Brain pericyte (primary cell): ENCODE measurements at places on chromosomes 7 and 10.

GRCh38 chr10:42977032-42977416 lies 99.8 kb upstream of the RET start:
- DNase-seq = no peak

DNA sequence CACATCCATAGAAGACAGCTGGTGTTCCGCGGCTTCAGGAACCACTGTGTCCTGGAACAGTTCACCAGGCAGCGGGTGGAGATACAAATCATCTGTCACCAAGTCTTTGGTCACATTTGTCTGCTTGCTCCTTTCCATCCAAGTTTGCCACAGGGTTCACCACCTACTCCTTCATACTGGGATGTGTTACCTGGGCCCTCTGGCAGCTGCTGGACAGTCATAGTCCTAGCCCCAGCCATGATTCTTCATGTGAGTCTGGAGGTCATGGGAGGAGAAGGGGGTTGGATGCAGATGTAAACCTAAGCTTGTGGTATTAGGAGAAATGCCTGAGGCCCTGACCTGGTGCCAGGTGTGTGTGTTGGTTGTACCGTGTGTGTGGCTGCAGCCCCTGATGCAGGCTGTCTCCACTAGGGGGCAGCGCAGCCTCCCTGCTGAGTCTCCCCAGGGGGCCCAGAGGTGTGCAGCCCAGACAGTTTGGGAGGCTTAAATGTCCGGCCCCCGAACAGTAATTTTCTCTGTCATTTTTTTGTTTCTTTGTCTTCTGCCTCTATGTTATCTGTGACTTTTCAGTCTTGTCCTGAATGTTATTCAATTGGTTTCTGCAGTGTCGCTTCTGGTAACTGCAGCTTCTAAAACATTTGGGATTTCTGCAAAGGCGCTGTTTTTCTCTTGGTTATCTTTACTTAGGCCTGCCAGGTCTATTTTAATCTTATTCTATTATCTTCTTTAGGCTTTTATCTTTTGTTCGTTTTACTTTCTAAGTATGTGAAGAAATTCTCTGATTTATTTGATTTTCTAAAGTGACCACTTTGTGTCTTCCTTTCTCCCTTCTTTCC lies 14.8 kb downstream of the NPS start:
- no peak for DNase-seq

- no peak for DNase-seq
Measured at GRCh38 chr10:126278851-126279250, 109.4 kb downstream of the ADAM12 start.

- DNase-seq = no peak
Measured at GRCh38 chr7:38751416-38751815, 120.2 kb upstream of the AMPH start.

- no peak for DNase-seq
Measured at GRCh38 chr10:102246261-102246660, 929 bp downstream of the GBF1 start.

GRCh38 chr10:786633-787474 lies 97.4 kb upstream of the DIP2C start:
- DNase-seq = no peak

DNA sequence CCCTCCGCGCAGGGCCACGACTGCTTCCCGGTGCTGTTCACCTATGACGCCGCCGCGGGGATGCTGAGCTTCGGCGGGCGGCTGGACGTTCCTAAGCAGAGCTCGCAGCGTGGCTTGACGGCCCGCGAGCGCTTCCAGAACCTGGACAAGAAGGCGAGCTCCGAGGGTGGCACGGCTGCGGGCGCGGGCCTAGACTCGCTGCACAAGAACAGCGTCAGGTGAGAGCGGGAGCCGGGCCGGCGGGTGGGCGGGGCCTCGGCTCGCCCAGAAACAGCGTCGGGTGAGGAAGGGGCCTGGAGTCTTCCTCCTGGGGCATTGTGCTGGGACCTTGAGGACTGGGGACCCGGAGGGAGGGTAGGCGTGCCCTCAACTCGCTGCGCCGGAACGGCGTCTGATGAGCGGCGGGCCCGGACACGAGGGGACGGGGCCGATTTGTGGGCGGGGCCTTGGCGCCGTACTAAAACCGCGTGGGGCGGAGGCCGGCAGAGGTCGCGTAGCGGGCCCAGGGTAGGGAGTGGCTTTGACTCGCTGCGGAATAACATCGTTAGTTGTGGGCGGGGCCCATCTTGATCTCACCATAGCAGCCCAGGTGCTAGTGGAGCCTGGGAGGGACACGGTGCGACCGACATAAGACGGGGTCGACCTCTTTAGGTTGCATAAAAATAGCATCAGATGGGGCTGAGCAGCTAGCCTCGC lies 15.6 kb downstream of the PDAP1 start:
- DNase-seq = no peak

- no peak for DNase-seq
Measured at GRCh38 chr7:103821092-103821491, 168.4 kb downstream of the RELN start.

- DNase-seq = no peak
Measured at GRCh38 chr7:134701272-134701671, 54.6 kb downstream of the BPGM start.

- DNase-seq = no peak
Measured at GRCh38 chr7:134317434-134317833, 704 bp upstream of the SLC35B4 start.

DNA sequence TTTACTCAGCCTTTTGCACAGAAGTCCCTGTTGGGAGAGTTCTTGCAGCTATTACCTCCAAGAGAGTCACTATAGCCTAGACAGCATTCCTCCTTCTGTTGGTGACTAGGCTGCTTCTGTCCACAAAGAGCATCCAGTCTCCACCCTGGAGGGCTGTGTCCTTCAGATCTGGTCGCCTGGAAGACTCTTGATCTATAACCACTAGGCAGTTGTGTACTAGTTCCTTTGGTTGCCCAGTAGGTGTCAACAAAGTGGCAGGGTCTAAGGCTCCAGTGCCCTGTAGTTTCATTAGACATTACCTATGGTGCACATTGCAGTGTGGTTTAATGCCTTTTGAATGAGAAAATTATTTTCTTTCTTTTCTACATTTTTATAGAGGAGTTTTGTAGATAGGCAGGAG lies 11.3 kb upstream of the AKR1C2 start:
- no peak for DNase-seq

DNA sequence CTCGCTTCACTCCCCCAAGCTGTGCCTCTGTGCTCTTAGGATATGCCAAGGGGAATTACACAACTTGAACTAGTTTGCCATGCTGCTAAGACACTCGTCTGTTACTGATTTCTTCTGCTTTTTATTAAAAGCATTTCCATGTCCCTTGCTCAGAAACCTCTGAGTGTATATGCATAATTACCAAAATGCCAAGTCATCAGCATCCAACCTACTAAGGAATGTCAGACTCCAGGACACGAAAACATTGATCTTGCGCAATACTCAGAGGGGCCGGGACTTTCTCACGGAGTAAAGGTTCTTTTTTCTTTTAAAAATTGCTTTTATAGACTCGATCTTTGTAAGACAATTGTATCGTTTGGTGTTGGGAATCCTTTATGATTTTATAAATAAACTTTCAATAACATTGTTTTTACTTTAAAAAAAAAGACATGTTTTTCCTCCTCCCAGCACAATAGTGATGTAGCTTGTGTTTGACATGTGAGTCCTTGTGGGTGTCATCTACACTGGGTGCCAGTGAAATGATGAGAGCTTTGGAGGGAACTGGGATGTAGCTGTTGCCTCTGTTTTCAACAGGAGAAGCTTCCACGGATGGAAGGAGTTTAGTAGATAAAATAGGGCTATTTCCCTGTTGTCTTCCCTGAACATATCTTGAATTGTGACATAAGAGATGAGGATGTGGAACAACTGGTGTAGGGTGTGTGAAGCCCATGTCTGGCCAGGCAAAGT lies 43.6 kb downstream of the CNNM1 start:
- DNase-seq = no peak
